Activated CD4-positive, alpha-beta T cell treated with anti-CD3 and anti-CD28 coated beads, Interleukin-2, amount 10 ng/mL, durations not matched to agents 24 days and 14 days (primary cell): ENCODE measurements at places on chromosomes 4 and X. TPM values are rescaled to one million over a fixed set of nuclear protein-coding genes. Genes with fewer than 3 reads are reported as not detected.

- H3K4me1 ChIP-seq, result no peaks in the 10 kb centered on the region
- no peak overlapping the region for H3K27ac ChIP-seq
- H3K36me3 ChIP-seq, result no peaks in the 10 kb centered on the region
- H3K27me3 ChIP-seq, result peaks cover 11% of the 10 kb centered on the region
- no peak overlapping the region for H3K4me3 ChIP-seq
- peak; percentile 73 for DNase-seq
Observed at GRCh38 chr4:18075823-18076433, 54.4 kb upstream of the LCORL start.

DNA sequence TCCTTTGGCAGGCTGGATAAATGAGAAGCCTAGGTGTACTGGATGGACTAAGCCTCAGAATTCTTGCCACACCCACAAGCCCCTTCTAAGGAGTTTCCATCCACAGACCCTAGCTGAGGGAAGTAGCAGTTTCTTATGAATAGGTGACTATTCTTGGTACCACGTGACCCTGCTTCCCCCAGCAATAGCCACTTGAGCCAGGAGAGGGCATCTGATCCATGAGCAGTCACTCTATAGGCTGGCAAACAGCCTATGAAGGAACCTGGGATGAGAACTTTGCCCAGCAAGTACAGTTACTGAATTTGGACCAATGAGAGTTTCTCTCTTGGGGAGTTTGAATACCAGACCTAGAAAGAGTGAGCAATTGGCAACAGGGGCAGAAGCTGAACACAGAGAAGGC lies 84.0 kb downstream of the RTL9 start:
- H3K36me3 ChIP-seq, result no peaks in the 10 kb centered on the region
- no peak overlapping the region for H3K4me3 ChIP-seq
- no peak for DNase-seq
- no peaks in the 10 kb centered on the region for H3K4me1 ChIP-seq
- H3K27ac ChIP-seq, result no peak overlapping the region

CCSER1 gene
- not detected in 2 replicates for total RNA-seq

- no peaks in the 10 kb centered on the region for H3K36me3 ChIP-seq
- no peaks in the 10 kb centered on the region for H3K27me3 ChIP-seq
- no peak for DNase-seq
- no peak overlapping the region for H3K27ac ChIP-seq
- H3K4me1 ChIP-seq, result no peaks in the 10 kb centered on the region
Observed at GRCh38 chr4:120616041-120616440, 306.5 kb downstream of the PRDM5 start.

DNA sequence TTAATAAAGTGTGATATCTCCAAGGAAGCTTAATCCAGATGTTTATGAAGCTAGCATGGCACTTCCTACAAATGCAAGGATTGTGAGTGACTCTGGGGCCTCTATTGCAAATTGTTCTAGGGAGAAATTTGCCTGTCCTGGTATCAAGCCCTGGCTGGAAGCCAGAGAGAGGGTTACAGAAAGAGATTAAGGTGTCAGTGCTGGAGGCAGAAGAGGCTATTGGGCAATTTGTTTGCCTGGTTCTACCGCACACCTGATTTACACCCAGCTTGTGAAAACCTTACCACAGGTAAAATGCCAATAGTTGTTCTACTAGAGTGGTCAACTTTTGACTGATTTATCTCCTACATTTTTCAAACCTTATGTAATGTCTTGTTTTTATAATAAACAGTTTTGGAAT lies 186.7 kb upstream of the FAT1 start:
- no peaks in the 10 kb centered on the region for H3K27me3 ChIP-seq
- no peaks in the 10 kb centered on the region for H3K4me1 ChIP-seq
- DNase-seq, result no peak
- no peak overlapping the region for H3K4me3 ChIP-seq

DNA sequence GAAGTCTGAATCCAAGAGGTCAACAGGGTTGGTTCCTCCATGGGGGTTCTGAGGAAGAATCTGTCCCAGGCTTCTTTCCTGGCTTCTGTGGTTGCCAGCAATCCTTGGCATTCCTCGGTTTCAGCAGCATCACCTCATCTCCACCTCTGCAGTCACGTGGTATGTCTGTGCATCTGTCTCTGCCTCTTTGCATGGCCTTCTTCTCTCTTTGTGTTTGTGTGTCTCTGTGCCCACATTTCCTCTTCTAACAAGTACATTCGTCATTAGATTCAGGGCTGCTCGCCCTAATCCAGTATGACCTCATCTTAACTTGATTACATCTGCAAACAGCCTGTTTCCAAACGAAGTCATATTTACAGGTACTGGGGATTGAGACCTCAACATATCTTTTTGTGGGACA lies 114.0 kb downstream of the BCOR start:
- H3K27ac ChIP-seq, result no peak overlapping the region
- no peak for DNase-seq
- H3K36me3 ChIP-seq, result no peaks in the 10 kb centered on the region
- no peak overlapping the region for H3K4me3 ChIP-seq
- H3K4me1 ChIP-seq, result peaks cover 6% of the 10 kb centered on the region

- no peaks in the 10 kb centered on the region for H3K36me3 ChIP-seq
- H3K4me1 ChIP-seq, result peaks cover 4% of the 10 kb centered on the region
- no peak overlapping the region for H3K27ac ChIP-seq
- H3K27me3 ChIP-seq, result no peaks in the 10 kb centered on the region
- no peak for DNase-seq
- H3K4me3 ChIP-seq, result no peak overlapping the region
Observed at GRCh38 chr4:26802790-26803189, 57.9 kb upstream of the STIM2 start.

CT45A3 gene
- not detected in 2 replicates for total RNA-seq

DNA sequence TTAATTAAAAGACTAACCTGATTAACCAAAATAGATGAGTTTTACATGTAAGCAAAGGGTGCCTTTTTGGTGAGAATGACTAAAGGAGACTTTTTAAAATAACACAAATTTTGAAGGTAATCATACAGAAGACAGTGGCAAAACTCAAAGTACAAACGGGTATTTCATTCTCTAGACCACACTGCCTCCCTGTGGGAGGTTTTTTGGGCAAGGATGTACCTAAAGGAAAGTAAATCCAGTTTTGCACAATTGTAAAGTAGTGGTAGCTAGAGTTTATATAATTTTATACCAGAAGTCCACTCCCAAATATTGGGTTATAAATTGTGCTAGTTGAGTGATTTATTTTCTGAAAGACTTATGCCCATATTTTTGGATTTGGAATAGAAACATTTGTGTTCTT lies 201.0 kb downstream of the PAPSS1 start:
- no peaks in the 10 kb centered on the region for H3K36me3 ChIP-seq
- DNase-seq, result no peak
- no peak overlapping the region for H3K4me3 ChIP-seq
- no peaks in the 10 kb centered on the region for H3K4me1 ChIP-seq
- no peak overlapping the region for H3K27ac ChIP-seq

GRCh38 chr4:3781997-3782930 lies 16.1 kb downstream of the ADRA2C start:
- H3K27me3 ChIP-seq, result no peaks in the 10 kb centered on the region
- H3K4me1 ChIP-seq, result no peaks in the 10 kb centered on the region
- no peak overlapping the region for H3K27ac ChIP-seq

- no peak within 1 kb of the TSS for H3K4me3 ChIP-seq
- no peaks in the 10 kb centered on the region for H3K4me1 ChIP-seq
- no peak for DNase-seq
- H3K27me3 ChIP-seq, result peaks cover 11% of the 10 kb centered on the region
- H3K36me3 ChIP-seq, result no peaks in the 10 kb centered on the region
Observed at GRCh38 chrX:131288738-131289511, at the start of gene IGSF1. Gene IGSF1 (minus strand): TSS chrX:131289306. CDS start chrX:131286674, 2,632 bp downstream.

DNA sequence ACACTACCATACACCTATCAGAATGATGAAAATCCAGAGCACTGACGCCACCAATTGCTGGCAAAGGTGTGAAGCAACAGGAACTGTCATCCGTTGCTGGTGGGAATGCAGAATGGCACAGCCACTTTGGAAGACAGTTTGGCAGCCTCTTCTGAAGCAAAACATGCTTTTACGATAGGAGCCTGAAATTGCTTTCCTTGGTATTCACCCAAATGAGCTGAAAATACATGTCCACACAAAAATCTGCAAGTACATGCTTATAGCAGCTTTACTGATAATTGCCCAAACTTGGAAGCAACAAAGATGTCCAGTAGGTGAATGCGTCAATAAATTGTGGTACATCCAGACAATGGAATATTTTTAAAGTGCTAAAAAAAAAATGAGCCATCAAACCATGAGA lies 322.8 kb upstream of the FAT1 start:
- no peak overlapping the region for H3K4me3 ChIP-seq
- no peaks in the 10 kb centered on the region for H3K27me3 ChIP-seq
- no peak overlapping the region for H3K27ac ChIP-seq

- no peak overlapping the region for H3K4me3 ChIP-seq
- H3K27me3 ChIP-seq, result no peaks in the 10 kb centered on the region
- H3K27ac ChIP-seq, result no peak overlapping the region
- H3K36me3 ChIP-seq, result no peaks in the 10 kb centered on the region
Observed at GRCh38 chr4:110850461-110851442, 227.9 kb upstream of the PITX2 start.

SMR3A gene
- total RNA-seq, result not detected in 2 replicates

GRCh38 chr4:109233570-109233969 lies 68.9 kb downstream of the COL25A1 start:
- H3K27me3 ChIP-seq, result peaks cover 13% of the 10 kb centered on the region
- H3K4me1 ChIP-seq, result no peaks in the 10 kb centered on the region
- no peak overlapping the region for H3K4me3 ChIP-seq
- no peak overlapping the region for H3K27ac ChIP-seq
- no peaks in the 10 kb centered on the region for H3K36me3 ChIP-seq

DNA sequence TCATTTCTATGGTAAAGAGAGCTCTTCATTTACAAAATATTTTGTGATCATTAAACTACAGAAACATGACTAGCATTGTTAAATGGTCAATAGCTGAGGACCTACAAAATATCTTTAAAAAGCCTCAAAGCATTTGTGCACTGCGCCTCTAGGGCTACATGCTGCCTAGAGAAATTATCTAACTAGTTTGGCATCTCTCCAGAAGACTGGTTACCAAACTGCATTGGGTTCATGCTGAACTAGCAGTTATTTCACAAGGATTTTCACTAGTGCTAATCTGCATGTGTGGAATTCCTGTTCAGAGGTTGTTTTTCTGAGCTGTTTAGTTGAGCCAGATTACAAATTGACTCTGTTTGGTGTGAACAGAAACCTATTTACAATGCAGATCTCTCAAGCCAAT lies 58.5 kb upstream of the PITX2 start:
- no peak for DNase-seq
- no peak overlapping the region for H3K4me3 ChIP-seq
- peaks cover 1% of the 10 kb centered on the region for H3K27me3 ChIP-seq

DNA sequence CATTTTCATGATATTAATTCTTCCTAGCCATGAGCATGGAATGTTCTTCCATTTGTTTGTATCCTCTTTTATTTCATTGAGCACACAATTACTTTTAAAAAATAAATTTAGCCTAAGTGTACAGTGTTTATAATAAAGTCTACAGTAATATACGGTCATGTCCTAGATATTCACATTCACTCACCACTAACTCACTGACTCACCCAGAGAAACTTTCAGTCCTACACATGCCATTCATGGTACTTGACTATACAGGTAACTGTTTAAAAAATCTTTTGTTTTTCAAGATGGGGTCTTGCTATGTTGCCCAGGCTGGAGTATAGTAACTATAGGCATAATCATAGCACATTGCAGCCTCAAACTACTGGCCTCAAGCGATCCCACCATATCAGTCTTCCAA lies 348.1 kb downstream of the RAPGEF2 start:
- no peak overlapping the region for H3K4me3 ChIP-seq
- H3K27ac ChIP-seq, result no peak overlapping the region
- H3K27me3 ChIP-seq, result peaks cover 5% of the 10 kb centered on the region
- H3K36me3 ChIP-seq, result no peaks in the 10 kb centered on the region
- no peak for DNase-seq
- H3K4me1 ChIP-seq, result no peaks in the 10 kb centered on the region

DDX53 gene
- total RNA-seq, result not detected in 2 replicates

DNA sequence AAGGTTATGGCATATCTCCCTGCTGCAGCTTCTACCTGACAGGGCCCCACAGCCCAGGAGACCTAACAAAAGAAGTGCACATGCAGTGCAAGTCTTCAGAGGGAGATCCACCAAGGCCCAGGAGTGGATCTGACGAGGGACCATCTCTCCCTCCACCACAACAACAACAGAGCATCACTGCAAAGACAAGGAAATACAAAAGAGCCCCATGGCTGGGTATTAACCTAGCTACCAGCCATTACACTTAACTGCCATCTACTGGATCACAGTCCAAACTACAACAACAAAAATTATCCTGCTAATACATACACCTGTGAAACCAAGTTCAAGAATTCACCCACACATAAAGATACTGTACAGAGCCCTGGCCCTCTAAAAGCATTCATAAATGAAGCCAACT lies 280.2 kb upstream of the SLC7A11 start:
- no peak overlapping the region for H3K4me3 ChIP-seq

RGS12 gene
- total RNA-seq, result 3.3 and 3.7 TPM in 2 replicates

DNA sequence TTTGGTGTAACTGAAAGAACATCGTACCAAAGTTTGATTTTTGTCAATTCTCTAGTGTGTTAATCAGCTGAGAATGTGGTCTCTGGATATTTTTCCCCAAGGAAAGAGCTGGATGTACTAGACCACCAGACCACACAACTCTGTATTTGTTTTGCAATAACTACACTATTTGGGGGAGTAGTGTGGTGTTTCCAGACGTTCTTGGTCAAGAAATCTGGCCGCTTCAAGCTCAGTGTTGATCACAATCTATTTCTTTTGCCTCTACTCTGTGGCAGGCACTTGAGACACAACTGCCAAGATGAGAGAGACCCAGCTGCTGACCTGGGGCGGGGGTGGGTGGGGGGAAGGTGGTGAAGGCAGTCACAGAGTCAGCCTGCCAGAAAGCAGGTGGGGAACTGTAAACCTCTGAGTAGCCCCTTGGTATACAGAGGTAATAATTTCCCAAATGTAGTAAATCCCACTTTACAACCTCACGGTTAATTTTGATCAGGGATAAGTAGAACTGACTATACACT lies 30.6 kb downstream of the PTTG2 start:
- peaks cover 17% of the 10 kb centered on the region for H3K4me1 ChIP-seq
- no peak overlapping the region for H3K4me3 ChIP-seq
- H3K36me3 ChIP-seq, result peaks cover 6% of the 10 kb centered on the region

GRCh38 chr4:31034550-31034949 lies 314.4 kb downstream of the PCDH7 start:
- H3K4me1 ChIP-seq, result no peaks in the 10 kb centered on the region
- no peaks in the 10 kb centered on the region for H3K27me3 ChIP-seq
- no peak overlapping the region for H3K4me3 ChIP-seq

DNA sequence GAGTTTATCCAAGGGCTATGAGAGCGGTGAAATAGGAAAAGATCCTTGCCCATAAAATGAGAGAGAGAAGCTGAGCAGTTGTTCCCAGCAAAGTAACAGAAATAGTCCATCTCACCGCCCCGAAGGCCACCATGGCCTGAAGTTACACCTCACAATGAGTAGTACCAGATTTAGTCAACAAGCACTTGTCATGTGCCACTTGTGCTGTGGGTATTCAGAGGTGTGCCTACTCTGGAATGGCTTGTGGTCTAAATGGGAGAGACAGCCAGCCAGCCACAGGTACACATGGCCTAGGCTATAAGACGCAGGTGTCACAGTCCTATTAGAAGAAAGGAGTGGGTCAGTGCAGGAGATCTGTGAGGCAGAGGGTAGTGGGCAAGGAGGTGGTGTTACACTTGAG lies 54.6 kb upstream of the MAP3K15 start:
- peak overlapping the region; percentile 70 for H3K27ac ChIP-seq
- H3K4me3 ChIP-seq, result no peak overlapping the region
- H3K4me1 ChIP-seq, result peaks cover 36% of the 10 kb centered on the region
- peaks cover 33% of the 10 kb centered on the region for H3K36me3 ChIP-seq
